ENCODE measurements at places on chromosomes 1 and 21. TPM values are rescaled to one million over a fixed set of nuclear protein-coding genes. Genes with fewer than 3 reads are reported as not detected.

PTGS2 gene
- total RNA-seq = 1.3 TPM

USP48 gene
- total RNA-seq = 86.8 TPM

CATSPERE gene
- 0.50 TPM for total RNA-seq

SELE gene
- total RNA-seq = not detected

SH2D1B gene
- total RNA-seq = not detected

ZNF695 gene
- 0.95 TPM for total RNA-seq

SLC5A9 gene
- total RNA-seq = not detected

DMRTA2 gene
- not detected for total RNA-seq

CLDN8 gene
- total RNA-seq = not detected
